ENCODE measurements at places on chromosomes 5 and 9. TPM values are rescaled to one million over a fixed set of nuclear protein-coding genes. Genes with fewer than 3 reads are reported as not detected.

GRCh38 chr9:120876842-120877240, at the start of gene PHF19:
Gene PHF19 (minus strand): TSS chr9:120877188. CDS start chr9:120874741, 2,447 bp downstream.
- no peak for DNase-seq

- no peak for DNase-seq
Observed at GRCh38 chr9:133321411-133321935, 14.5 kb downstream of the SURF6 start.

GRCh38 chr5:149827086-149827485, 97.0 kb downstream of the PPARGC1B start:
- no peak for DNase-seq

TPPP gene
- polyA plus RNA-seq, result 9.2 TPM
